ENCODE measurements at places on chromosomes 16 and 17.

GRCh38 chr16:86558355-86559193 lies 3.5 kb upstream of the MTHFSD start:
- no peak for DNase-seq

DNA sequence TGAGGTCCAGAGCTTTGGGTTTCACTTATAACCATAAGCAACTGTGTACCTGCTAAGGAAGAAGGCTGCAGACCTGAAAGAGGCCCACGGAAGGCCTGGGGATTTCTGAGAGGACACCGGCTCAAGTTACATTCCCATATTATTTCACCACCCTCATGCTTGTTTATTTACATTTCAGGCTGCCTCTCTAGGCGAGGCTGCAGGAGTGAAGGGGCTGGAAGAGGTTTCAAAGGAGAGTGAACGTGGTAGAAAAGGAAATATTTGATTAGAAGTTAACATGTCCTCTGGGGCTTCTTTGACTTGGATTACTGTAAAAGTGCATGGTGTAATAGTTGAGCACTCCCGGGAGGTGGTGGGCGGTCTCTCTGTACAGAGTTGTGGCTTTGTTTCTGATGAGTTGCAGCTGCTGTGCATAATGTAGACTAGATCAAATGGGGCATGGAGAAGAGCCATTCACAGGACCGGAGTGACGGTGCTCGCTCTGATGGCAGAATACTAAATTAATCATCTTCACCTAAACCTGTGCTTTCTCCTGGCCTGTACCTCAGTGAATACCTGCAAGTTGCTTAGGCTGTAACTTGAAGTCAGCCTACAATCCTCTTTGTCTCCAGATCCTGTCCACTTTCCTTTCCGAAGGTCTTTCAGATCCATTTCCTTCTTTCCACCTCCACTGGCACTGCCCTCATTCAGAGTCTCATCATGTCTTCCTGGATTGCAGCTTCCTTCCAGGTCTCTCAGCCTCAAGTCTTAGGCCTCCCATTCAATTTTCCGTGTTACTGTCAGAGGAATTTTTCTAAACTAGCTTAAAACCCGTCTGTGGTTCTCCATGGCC lies 1.9 kb upstream of the CPD start:
- DNase-seq = no peak

DNA sequence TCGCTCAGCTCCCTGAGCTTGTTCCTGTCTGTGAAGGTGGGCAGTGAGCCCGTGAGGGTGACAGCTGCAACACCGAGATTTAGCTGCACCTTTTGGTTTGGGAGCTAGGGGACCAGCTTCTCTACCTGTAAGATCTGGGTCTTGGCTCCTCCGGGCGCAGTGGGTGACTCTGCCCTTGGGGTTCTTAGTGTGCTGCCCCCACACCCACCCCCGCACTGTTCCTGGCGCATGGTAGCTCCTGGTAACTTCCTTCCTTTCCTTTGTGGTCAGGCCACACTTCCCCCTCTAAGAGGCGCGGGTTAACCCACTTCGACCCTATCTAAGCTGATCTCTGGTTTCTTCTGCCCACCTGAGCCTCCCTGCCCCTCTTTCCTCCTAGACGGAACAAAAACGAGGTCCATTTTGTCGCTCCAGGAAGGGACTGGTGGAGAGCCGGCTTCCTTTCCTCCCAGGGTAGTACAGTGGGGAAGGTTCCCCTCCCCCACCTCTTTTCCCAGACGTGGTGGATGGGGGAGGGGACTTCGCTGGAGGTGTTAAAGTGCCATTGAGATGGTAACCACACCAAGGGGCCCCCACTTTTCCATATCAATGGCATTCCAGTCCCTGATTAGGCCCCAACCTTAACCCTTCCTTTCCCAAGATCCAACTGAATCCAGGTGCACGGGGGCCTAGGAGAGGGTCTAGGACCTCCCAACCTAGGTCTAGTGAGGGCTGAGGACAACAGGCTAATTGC lies 4.6 kb upstream of the CLDN9 start:
- no peak for DNase-seq

- DNase-seq = no peak
These were observed 17.2 kb upstream of the TAT start for GRCh38 chr16:71594000-71594646.

Measured in SIG-M5 (cell line).